ENCODE measurements at places on chromosomes 13 and 19.

DNA sequence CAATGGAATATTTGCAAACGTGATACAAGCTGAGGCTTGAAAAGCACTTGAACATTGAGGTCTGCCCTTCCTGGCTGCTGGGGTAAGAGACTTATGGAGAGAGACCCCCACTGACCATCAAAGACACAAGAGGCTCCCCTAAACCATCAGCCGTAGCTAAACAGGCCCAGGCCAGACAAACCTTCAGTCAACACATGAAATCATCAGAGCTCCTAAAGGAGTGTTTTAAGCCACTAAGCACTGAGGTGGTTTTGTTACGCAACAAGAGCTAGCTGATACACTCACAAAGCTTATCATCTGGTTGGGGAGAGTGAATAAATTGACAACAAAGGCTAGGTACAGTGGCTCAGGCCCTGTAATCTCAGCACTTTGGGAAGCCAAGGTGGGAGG is 110.4 kb downstream of the ZNF557 start:
- DNase-seq, result no peak

DNA sequence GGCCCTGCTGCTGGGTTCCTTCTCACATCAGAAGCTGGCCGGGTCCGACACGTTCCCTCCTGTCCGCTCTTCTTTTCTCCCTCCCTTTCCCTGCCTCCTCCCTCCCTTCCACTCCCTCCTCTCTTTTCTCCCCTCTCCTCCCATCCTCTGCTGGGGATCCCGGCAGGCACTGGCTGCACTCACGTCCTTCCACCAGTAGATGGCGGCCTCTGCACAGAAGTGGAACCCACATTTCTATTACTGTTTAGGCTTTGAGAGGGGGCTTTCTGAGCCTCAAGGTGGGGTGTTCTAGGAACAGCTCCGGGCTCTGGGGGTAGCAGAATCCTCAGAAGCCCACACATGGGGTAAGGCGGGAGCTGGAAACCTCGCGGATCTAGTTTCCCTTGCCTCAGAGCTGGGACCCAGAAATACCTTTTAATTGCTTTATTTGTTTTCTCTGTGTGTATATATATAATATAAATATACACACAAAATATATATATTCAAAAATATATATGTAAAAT is 294.2 kb downstream of the ZNF536 start:
- DNase-seq, result no peak

- no peak for DNase-seq
Observed at GRCh38 chr13:23469951-23470421, 36.5 kb upstream of the SACS start.

DNA sequence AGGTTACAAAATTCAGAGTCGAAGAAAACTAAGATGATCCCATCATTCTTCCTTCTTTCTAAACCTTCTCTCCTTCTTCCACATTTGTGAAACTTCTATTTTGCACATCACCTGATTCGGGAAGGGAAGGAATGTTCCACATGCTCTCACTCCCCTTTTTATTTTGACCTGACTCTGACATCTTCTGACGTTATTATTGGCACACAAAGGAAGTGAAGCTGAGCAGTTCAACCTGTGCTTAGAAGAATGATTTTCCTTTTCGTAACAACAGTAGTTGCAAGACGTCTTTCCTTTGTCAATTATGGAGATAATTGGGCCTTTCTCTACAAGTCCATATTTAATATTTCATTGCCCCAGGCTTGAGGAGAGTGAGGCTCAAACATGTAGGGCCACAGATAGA is 18.0 kb downstream of the FAM124A start:
- DNase-seq, result no peak

DNA sequence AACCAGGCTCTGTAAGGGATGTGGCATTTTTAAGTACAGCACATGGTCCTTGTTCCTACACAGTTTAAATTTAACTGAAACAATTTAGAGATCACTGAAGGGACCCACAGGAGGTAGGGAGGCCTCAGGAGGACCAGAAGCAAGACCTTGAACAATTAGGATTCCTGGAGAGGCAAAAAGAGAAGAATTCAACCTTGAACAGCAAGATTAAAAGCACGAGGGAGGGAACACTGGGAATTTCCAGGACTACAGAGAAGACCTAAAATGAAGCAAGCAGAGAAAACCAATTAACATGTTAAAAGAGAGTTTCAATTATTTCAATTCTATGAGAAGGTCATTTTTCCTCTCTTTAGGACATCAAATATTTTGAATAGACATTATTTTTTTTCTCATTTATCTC is 160.3 kb downstream of the KCTD12 start:
- DNase-seq, result no peak

All from GOT3 (cell line).